ENCODE measurements at places on chromosomes 13 and 19.

DNA sequence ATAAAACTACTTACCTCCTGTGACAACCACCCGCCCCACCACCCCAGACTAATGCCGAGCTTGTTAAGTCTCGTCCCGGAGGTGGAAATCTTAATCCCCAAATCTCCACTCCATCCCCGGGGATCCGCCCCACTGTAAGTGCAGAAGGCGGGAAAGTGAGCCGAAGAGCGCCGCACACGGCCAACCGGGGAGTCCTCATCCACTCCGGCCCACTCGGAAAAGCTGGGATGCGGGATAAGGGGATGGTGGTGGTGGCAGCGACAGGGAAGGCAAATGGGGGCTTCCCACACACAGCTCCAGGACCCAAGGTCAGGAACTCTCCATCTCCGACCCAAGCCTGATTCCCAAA lies 621 bp downstream of the FBL start:
- DNase-seq, result no peak

DNA sequence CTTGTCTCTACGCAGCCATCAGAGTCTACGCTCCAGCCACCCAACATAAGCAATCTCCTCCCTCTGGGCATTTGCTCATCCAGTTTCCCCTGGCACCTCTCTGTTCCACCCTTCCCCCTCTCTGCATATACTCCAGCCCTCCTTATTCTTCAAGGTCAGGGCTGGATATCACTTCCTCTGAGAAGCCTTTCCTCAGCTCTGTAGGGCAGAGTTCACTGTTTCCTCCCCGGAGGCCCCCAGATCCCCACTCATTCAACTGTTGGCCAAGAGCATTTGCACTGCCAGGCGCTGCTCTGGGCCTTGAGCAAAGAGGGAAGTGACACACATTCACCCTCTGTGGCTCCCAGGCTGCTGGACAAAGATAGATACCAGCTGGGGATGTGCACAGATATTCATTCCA lies 3.3 kb downstream of the FCGRT start:
- no peak for DNase-seq

- DNase-seq, result no peak
Observed at GRCh38 chr19:12800923-12801465, 606 bp downstream of the PRDX2 start.

DNA sequence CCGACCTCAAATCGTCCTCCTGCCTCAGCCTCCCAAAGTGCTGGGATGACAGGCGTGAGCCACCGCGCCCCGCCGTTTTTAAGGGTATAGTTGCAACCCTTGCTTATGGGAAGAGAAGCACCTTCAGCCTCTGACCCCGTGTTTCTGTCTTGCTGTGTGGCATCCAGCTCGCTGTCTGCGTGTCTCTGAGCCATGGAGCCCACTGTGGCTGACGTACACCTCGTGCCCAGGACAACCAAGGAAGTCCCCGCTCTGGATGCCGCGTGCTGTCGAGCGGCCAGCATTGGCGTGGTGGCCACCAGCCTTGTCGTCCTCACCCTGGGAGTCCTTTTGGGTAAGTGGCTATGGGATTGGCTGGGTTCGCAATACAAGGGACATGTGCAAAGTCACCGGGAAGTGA lies 29.5 kb downstream of the TMPRSS9 start:
- DNase-seq, result no peak

- DNase-seq, result no peak
Observed at GRCh38 chr13:29513002-29513980, 82.2 kb downstream of the SLC7A1 start.

DNA sequence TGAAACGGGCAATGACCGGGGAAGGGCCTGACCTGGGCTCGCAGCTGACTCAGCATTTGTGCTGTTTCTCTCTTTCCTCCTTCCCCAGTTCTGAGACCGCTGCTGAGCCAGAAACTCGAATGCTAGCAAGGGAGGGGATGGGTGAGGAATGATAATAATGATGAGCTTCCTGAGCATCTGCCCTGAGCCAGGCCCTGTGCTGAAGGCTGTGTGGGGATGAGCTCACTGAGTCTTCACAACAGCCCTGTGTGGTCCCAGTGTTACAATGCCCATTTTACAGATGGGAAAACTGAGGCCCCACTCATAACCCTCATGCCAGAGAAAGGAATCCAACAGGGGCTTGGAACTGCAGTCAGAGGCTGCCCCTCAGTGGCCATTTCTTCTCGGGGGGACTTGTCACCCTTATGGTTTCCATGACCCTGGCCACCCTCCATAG lies 8.1 kb downstream of the SULT2B1 start:
- no peak for DNase-seq

DNA sequence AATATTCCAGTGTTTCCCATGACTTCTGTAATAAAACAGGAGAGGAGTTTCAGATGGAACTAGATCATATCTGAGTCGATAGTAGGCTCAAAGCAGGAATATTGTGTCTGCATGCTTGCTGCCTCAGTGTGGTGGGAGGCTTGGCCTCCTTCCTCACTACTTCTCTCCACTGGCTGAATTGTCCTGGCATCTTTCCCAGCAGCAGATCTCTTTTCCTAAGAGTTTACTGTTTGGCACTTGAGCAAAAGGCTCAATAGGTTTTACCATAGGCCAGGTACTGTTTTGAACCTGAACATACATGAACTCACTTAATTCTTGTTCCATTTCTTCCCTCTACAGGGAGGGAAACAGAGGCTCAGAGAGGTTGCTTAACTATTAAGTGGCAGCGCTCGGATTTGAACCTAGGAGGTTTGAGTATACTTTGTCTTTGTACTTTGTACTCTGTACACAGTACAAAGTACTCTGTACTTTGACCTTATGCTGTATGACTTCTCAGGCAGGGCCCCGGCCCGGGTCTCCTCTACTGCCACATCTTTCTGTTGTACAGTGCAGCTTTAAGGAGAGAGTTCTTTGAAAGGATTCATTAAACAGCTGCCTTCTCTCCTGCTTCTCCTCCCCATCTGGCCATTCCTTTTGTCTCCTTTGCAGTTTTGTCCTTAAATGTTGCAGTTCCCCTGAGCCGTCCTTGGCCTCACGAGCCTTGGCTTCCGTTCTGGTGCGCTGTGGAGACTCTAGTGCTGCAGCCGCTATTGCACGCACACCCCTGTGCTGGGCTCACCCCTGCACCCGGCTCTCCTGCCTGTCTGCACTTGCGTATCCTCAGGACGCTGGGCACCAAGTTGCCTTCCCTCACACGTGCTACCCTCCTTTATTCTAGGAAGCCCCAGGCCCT lies 8.1 kb downstream of the B3GLCT start:
- DNase-seq, result peak; percentile 67

DNA sequence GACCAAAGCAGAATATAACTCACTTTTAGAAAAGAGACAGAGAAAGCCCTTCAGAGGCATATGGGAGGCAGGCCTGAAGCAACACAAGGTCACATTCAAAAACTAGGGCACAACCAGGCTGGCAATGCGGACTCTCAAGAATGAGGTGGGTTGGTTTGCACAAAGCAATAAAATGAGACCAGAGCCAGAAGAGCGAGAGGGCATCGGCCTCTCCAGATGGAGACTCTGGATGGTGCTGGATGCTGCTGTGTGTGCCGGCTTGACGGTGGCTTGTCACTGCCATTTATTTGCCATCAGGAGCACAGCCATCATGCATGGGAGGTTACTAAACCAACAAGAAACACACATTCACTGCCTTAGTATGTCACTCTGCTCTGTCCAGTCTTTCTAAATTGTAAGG lies 649.4 kb downstream of the DIAPH3 start:
- no peak for DNase-seq

DNA sequence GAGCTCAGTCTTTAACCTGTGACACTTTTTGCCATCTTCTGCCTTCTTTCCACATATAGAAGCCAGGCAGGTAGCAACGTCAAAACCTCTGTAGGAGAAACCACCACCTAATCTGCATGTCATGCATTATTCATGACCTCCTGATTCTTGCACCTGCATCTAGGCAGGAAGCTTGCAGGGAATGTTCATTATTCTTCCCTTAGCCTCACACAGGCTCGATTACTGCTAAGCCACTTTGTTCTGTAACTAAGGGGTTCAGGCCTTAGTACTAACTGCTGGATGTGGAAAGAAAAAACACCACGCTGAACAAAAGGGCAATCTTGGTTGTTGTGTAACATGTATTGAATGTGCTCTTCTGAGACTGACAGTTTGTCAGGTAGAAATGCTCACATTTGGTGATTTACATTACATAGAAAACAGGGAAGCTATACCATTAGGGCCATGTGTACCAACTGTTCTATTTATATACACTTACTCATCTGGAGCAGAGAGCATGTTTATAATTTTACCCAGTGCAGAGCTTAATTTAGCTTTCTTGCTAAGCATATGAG lies 366.9 kb downstream of the KLF12 start:
- DNase-seq, result peak; percentile 88

- DNase-seq, result no peak
Observed at GRCh38 chr13:56201834-56202233, 938.9 kb upstream of the PRR20A start.

DNA sequence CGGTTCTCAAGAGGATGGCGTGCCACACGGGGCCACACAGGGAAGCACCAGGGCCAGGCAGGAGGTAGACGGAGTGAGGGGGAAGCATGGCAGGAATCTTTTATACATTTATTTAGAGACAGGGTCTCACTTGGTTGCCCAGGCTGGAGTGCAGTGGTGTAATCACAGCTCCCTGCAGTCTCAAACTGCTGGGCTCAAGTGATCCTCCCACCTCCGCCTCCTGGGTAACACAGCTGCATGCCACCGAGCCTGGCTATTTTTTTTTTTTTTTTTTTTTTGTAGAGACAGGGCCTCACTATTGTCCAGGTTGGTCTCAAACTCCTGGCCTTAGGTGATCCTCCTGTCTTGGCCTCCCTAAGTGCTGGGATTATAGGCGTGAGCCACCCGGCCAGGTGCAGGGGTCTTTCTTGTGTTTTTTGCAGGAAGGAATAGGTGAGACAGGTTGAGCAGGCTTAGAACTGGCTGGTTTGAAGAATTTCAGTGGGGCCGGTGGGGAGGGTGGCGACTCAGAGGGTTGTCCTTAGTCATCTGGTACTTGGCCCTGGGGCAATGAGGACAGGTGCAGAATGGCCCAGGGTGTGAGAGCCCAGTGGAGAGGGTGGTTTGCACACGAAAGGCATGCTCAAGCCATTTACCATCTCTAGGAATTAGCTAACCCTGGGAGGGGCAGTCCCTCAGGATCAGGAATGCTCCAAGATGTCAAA lies 7.6 kb downstream of the SSC5D start:
- DNase-seq, result no peak

DNA sequence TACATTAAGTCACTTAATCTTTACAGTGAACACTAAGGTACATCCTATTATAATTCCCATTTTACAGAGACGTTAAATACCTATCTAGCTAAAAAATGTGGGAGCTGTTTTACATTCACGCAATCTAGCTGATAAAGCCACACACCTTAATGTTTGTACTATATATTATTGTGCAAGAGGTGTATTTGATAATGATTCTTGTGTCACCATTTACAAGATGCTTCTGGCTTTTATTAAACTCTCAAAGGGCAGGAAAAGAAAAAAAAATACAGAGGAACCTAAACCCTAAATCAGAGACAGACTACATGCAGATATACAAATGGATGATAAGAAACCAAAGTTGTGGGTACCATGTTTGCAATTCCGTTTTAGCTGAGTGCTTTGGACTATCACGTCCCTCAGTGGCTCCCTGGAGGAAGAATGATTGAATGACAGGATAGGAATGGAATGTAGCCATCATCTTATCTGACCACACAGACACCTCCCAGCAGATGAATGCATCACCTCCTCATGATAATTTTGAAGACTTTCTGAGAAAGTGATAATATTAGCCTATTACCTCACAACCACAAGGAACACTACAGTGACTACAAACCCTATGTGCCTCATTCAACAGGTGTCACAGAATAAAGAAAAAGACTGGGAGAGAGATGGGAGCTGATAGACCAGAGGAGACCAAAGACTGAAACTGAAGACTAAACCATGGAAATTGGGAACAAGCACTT lies 230.5 kb upstream of the SERP2 start:
- DNase-seq, result no peak

GRCh38 chr13:103437651-103438050 lies 371.4 kb upstream of the SLC10A2 start:
- DNase-seq, result no peak

- DNase-seq, result no peak
Observed at GRCh38 chr13:25179832-25180774, 8.0 kb upstream of the AMER2 start.

DNA sequence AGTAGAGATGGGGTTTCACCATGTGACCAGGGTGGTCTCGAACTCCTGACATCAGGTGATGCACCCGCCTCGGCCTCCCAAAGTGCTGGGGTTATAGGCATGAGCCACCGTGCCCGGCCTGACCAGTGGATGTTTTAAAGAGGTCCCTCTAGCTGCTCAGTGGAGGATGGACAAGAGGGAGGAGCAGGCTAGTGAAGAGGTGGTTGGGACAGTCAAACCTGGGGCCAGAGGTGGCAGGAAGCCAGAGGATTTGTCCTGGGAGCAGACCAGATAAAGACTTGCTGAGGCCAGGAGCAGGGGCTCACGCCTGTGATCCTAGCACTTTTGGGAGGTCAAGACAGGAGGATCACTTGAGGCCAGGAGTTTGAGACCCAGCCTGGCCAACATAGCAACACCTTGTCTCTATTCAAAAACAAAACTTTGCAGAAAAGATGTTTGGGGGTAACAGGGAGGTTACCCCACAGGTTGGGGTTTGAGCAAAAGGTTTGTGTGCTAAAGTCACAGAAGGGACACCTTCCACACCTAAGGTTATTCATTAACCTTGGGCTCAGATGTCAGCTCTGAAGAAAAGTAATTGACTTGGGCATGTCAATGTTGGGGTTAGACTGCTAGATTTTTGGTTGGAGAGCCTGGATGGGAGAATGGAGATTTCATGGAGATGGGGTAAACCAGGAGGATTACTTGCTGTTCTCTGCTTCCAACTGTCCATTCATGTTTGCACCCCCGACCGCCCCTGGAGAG lies 9.0 kb downstream of the BCAM start:
- DNase-seq, result no peak

GRCh38 chr19:38298821-38299680 lies 5.0 kb upstream of the C19orf33 start:
- DNase-seq, result no peak

Measured in NCI-H526 treated with DMSO at 0.1 percent for 48 hours (cell line).